ENCODE measurements at places on chromosomes 1 and 21. TPM values are rescaled to one million over a fixed set of nuclear protein-coding genes. Genes with fewer than 3 reads are reported as not detected.

DNA sequence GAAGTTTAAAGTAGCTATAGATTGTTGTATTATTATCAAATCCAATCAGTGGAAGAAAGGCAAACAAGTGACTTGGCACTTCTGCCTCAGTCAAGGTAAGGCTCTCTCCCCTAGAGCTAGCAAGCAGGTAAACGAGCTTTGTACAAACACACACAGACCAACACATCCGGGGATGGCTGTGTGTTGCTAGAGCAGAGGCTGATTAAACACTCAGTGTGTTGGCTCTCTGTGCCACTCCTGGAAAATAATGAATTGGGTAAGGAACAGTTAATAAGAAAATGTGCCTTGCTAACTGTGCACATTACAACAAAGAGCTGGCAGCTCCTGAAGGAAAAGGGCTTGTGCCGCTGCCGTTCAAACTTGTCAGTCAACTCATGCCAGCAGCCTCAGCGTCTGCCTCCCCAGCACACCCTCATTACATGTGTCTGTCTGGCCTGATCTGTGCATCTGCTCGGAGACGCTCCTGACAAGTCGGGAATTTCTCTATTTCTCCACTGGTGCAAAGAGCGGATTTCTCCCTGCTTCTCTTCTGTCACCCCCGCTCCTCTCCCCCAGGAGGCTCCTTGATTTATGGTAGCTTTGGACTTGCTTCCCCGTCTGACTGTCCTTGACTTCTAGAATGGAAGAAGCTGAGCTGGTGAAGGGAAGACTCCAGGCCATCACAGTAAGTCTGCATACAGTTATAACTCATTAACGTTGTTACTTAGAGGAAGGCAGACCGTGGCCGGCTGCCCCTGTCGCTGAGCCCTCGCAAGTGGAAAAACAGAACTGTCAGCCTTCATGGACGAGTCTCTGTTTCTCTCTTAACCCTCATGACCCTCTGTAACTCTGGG is at the start of gene PALMD:
TSS of gene PALMD (plus strand) at position 415 of the 833 bp plus-strand sequence. CDS start at position 620, 205 bp downstream.
- peak; percentile 74 for DNase-seq

DNA sequence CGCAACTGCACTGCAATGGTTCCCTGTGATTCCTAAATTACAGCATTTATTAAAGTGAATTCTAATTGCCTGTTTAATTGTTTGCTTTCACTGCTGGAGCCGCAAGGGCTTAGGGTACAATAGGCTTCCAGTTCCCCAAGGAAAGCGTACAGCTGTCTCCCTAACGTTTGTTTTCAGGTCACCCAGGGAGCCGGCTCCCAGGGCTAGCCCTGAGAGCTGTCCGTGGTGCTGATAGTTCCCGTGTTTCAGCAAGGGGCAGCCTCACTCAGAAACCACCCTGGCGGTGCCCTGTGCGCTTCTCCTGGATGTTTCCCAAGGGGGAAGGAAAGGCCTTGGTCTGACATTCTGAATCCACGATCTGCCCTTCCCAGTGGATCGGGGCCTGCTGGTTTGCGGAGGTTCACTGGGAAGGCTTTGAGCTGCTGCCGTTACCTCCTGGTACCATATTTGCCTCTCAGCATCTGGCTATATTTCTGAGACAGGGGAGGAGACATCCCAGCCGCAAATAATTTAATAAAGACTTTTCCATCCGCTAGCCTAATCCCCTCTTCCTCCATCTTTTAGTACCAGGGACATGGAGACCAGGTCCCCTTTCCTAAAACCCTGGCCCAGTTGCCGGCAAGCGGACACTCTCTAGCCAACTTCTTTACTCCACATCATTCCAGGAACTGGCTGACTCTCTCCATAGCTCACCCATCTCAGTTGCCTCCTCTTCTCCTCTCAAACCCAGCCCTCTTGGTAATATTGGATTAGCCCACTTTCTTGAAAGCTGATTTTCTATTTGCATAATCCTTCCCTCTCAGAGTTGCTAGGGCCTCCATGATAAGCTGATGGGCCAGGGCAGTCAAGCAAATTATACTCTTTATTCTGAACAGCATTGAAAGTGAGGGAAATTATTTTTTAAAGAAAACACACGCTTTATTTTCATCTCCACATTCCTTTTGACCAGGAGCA is 149.0 kb downstream of the IGSF21 start:
- DNase-seq = peak; percentile 51

DNA sequence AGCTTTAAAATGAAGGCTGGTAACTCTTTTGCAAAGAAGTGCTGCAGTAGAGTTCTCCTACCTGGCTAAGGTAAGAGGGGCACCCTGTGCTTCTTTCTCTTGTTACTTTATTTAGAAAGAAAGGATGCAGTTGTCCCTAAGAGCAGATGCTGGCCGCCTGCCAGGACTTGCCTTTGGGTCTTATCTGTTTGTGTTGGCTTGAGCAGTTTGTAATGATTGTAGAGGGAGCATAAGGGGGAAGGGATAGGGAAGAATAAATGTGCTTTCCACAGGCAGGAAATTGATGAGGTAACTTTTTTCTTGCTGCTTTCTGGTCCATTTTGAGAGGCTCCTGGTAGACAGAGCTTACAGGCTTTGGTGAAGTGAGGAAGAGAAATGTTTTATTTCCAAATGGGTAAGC is 229.6 kb downstream of the HHAT start:
- DNase-seq = peak; percentile 77

DNA sequence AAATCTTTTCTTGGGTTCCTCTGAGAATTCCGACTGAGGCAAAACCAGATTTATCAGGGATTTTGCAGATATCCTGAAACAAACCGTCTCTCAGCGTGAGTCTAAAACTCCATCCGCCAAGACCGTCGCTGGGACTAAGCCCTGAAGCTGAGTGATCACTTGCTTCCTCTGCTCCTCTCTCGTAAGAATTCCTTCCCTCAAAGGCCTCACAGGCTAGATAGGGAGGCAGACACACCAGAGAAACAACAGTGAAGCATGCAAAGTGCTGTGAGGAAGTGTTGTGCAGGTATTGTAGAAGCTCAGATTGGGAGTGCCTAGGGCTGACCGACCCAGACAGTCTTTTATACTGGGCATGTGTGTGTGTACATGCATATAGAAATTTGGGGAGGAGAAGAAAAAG is 119.1 kb downstream of the RGS7 start:
- no peak for DNase-seq

DNA sequence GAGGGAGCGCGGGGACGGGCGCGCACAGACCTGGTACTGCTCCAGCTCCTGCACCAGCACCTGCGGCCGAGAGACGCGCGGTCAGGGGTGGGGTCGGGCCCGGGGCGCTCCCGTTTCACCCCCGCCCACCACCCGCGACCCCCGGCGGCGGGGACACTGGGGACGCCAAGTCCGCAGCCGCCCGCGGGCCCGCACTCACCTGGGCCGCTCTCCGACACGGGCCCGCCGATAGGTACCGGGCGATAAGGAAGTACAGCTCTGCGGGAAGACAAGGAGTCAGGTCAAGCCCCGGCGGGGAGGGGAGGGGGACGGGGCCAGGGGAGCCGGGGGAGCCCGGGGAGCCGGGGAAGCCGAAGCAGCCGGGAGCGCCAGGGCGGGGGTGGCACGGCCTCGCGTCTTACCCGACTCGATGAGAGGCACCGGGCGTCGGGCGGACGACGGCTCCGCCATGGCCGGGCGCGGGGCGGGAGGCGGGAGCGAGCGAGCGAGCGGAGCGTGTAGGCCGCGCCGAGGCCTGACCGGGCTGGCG is 326 bp downstream of the BRWD1 start:
- DNase-seq = peak; percentile 42

- no peak for DNase-seq
These were observed 13.7 kb upstream of the TENT5C start for GRCh38 chr1:117592155-117592554.

GRCh38 chr1:244657421-244657820 is 4.5 kb downstream of the DESI2 start:
- DNase-seq = no peak

DNA sequence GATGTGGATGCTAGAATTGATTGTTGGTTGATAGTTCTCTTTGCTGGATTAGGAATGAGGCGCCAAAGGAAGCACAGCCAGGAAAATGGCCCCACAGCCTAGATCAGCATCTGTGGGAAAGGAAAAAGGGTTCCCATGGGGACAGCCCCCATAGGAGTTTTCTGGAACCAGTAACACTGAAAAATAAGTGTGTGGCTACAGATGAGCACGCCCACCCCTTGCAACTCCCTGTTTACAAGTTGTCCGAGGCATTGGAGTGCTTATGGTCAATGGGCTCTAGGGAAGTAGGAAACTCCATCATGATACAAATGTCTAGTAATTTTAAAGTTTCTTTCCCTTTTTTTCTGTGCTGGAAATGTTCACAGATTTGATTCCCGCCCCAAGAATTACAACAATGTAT is 23.8 kb upstream of the UBE2U start:
- no peak for DNase-seq

- no peak for DNase-seq
These were observed 51.6 kb downstream of the OBSCN start for GRCh38 chr1:228259368-228259894.

- DNase-seq = no peak
These were observed 3.5 kb downstream of the TGFB2 start for GRCh38 chr1:218348628-218349071.

DNA sequence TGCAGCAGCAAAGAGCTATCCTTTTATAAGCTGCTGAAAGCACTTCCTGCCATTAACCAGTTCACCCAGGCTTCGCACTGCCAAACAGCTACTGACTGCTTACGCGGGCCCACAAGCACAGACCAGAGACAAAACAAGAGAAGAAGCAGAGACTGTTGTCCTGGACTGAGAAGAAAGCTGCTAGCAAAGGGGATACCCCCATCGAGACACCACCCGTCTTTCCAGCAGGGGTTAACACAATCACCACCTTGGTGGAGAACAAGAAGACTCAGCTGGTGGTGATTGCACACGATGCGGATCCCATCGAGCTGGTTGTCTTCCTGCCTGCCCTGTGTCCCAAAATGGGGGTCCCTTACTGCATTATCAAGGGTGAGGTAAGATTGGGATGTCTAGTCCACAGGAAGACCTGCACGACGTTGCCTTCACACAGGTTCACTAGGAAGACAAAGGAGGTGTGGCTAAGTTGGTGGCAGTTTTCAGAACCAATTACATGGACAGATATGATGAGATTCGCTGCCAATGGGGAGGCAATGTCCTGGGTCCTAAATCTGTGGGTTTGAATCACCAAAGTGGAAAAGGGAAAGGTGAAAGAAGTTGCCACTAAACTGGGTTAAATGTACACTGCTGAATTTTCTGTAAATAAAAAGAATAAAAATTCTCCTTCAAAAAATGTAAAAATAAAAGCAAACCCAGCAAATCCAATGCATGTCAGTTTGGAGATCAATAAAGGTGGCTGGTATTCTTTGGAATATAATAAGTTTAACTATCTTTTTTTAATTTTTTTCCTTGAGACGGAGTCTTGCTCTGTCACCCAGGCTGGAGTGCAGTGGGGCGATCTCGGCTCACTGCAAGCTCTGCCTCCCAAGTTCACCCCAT is 1.2 kb downstream of the FMO5 start:
- no peak for DNase-seq

GRCh38 chr1:97451944-97452343 is 468.9 kb downstream of the DPYD start:
- DNase-seq = no peak

- DNase-seq = no peak
These were observed at the start of gene CFAP107 for GRCh38 chr1:12745992-12746323. Gene CFAP107, plus strand, starts transcription at chr1:12746200. Its CDS starts 231 bp downstream, at chr1:12746431.

- DNase-seq = no peak
These were observed 209.8 kb downstream of the MATN1 start for GRCh38 chr1:30513396-30514136.

- no peak for DNase-seq
These were observed 7.0 kb downstream of the DCST2 start for GRCh38 chr1:155026588-155026987.

DNA sequence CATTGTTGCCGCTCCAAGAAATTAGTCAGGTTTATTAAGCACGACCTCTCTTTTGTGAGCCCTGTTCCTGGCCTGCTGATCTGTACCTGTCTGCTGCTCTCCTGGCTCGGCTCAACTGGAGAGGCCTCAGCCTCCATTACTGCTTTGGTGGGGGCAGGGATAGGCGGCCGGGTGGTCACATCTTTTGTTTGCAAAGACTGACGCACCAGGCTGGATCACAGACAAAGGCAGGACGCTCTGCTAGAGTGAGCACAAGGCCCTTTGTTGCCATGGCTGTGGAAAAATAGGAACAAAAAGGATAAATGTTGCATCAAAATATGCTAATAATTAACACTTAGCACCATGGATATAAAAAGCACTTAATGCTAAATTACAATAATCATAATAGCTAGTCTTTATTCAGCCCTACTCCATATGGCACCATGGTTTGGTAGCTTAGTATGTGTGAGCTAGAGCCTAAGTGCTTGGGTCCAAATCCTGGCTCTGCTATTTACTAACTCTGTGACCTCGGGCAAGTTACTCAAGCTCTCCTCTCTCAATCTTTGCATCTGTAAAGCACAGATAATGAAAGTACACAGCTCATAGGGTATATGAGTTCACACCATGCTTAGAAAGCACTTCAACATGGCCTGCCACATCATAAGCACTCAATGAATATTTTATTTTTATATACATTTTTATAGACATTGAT is 28.9 kb upstream of the HPDL start:
- no peak for DNase-seq

- DNase-seq = no peak
These were observed 164.1 kb upstream of the POGK start for GRCh38 chr1:166675213-166675612.

GRCh38 chr1:11946647-11947046 is 12.1 kb downstream of the PLOD1 start:
- DNase-seq = no peak

DNA sequence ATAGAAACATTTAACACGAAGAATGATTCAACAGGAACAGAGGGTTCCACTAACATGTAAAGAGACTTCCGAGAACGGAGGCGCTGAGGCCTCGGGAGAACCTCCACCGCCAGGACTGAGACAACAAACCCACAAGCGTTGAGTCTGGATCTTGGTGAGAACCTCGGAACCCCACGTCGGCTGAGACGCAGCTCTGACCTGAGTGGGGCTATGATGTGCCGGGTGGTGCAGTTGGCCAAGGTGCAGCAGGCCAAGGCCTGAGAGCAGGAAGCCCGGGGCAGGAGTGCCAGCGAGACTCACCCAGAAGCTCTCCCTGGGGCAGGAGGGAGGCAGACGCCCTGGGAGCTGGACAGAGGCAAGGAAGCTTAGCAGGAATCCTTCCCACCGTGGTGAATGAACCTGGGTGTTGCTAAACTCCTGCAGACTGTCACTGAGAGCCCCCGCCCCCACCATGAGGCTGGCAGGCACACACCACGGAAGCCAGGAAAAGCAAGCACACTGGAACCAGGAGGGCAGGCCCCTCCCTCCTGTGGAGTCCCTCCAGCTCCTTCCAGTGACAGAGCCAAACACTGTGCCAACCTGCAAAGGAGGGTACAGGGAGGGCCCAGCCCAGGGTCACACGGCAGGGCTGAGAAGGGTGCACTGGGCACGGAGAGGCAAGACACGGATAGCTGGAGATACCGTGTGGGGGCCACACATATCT is 34.8 kb downstream of the WDR4 start:
- DNase-seq = no peak

The CITED4 gene
- 26.5 TPM for total RNA-seq

The TCHHL1 gene
- not detected for total RNA-seq

The CLK2 gene
- total RNA-seq = 19.7 TPM

The LCK gene
- total RNA-seq = 1.2 TPM

The C1QTNF12 gene
- not detected for total RNA-seq

The OR14A16 gene
- total RNA-seq = not detected

All from left cardiac atrium (tissue), 4 donors.